A673 (cell line): ENCODE measurements at places on chromosomes 4 and X.

DNA sequence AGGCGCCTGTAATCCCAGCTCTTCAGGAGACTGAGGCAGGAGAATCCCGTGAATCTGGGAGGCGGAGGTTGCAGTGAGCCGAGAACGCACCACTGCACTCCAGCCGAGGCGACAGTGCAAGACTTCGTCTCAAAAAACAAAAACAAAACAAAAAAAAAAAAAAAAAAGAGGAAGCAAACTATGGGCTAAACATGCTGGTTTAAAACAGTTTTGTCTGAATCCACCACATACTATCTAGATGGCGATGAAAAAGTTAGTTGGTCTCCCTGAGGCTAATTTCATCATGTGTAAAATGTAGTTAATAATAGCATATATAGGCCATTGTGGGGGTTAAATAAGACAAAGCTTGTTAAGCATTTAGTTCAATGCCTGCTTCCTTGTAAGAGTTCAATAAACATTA lies 451.1 kb downstream of the RPA4 start:
- DNase-seq = no peak
- H3K27ac ChIP-seq = no peak overlapping the region
- no peaks in the 10 kb centered on the region for H3K4me1 ChIP-seq
- H3K36me3 ChIP-seq = no peaks in the 10 kb centered on the region

DNA sequence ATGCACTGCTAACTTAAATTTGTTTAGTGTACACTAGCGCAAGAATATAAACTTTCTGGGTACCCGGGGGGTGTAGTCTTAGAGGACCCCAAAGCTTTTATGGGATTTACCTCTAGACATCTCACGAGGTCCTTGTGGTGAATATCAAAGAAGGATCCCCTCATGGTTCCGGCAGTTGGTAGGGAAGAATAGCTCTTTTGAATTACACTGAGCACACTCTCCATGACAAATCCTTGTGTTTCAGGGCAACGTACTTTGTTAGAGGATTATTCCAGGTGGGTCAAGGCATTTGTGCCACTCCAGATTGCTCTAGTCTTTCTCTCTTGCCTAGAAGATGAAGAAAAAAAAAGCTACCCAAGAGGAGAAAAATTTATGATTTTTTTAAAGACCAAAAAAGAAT lies 387.6 kb downstream of the PDHA2 start:
- H3K4me1 ChIP-seq = no peaks in the 10 kb centered on the region
- no peak overlapping the region for H3K27ac ChIP-seq
- no peak overlapping the region for H3K4me3 ChIP-seq
- DNase-seq = no peak

- H3K4me3 ChIP-seq = no peak overlapping the region
- no peak overlapping the region for H3K27ac ChIP-seq
- no peaks in the 10 kb centered on the region for H3K27me3 ChIP-seq
- H3K36me3 ChIP-seq = no peaks in the 10 kb centered on the region
- no peak for DNase-seq
Measured at GRCh38 chr4:82623121-82623683, 61.4 kb upstream of the TMEM150C start.

- no peak for DNase-seq
- no peaks in the 10 kb centered on the region for H3K4me1 ChIP-seq
- H3K36me3 ChIP-seq = no peaks in the 10 kb centered on the region
- no peak overlapping the region for H3K4me3 ChIP-seq
Measured at GRCh38 chr4:18980516-18981233, 959.1 kb upstream of the LCORL start.
